Caki2 (cell line): ENCODE measurements at places on chromosomes 4 and X.

GRCh38 chr4:85005865-85006377 is 39.4 kb upstream of the WDFY3 start:
- DNase-seq, result peak; percentile 63

DNA sequence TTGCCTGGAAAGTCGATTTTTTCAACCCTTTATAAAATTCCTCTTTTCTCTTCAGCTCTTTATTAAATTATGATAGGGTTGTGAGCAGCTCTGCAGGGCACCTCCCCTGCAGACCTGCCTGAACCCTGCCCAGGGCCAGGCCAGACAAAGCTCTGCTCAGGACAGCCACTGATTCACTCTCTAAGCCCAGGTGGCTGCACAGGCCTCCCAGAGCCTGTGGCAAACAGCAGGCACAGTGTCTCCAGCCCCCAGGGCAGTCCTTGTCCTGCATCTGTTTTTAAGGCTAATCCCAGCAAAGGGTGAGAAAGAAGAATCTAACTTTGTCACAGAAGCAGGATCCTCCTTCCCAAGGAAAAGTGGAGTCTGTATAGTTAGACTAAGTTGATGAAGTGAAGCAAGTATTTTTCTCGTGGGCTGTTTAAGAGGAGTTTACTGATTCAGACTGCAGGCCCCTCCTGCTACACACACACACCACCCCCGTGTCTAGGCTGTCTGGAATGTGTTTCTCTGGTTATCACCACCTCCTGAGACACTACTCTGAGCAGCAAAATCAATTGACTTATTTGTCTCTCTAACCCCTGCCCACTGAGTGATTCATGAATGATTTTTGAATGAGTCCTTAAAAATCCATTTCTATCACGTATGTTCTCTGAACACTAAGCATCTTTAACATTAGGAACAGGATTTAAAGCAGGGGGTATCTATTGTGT is 101.7 kb downstream of the CHIC2 start:
- no peak for DNase-seq

DNA sequence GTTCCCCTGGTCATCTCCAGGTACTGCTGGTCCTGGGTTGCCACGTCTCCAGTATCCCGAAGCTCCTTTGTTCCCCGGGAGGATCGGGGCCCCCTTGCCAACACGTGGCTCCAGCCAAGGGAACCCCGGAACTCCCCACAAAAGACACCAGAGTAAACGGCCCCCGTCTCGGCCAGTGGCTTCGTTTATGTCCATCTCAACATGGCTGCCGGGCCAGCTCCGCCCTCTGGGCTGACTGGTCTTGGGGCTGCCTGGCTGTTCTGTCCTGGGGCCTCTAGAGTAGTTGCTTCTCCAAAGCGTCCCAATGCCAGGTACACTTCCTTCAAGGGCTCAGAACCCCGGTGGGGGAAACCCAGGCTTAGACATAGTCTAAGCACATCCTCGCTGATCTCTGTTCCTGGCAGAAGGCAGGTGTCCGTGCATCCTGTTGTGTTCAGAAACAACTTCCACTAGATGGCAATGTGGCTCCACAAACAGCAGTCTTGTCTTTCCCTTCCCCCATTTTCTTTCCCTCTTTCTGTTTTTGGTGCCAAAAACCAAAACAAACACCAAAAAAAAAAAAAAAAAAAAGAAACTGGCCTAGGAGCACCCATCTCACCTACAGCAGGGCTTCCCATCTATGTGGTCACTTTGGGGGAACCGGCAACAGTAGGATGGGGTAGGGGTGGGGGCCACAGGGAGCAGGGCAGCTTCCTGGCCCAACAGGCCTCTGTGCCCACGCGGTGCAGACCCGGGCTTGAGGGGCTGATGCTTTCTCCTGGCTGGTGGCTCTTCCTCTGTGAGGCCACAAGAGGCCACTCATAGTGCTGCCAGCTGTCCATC is 35.3 kb downstream of the NBDY start:
- DNase-seq, result peak; percentile 41

DNA sequence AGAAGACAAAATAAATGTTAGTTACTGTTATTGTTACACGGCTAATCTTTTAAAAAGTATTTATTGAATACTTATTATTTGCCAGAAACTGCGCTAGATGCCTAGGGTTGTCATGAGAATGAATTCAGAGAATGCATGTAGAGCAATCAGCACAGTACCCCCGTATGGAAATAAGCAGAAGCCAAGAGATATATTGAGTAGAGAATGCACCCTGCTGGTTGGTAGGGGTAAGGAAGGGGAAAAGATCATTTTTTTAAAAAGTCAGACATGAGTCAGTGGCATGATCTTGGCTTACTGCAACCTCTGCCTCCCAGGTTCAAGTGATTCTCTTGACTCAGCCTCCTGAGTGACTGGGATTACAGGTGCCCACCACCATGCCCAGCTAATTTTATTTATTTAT is 13.1 kb upstream of the DRP2 start:
- no peak for DNase-seq

- DNase-seq, result no peak
These were observed 46.5 kb downstream of the NEIL3 start for GRCh38 chr4:177356206-177356605.

- no peak for DNase-seq
These were observed 110.7 kb downstream of the WDFY3 start for GRCh38 chr4:84855774-84856173.

- peak; percentile 22 for DNase-seq
These were observed 91.5 kb upstream of the GALNT7 start for GRCh38 chr4:173076903-173077634.

- no peak for DNase-seq
These were observed 11.2 kb upstream of the TAB3 start for GRCh38 chrX:30900227-30900626.

GRCh38 chr4:113901994-113902787 is 77.3 kb downstream of the ARSJ start:
- DNase-seq, result peak; percentile 40

- no peak for DNase-seq
These were observed 12.8 kb upstream of the PPM1K start for GRCh38 chr4:88297212-88297516.

GRCh38 chr4:182653596-182653995 is 263.6 kb downstream of the DCTD start:
- DNase-seq, result no peak

GRCh38 chrX:125295337-125295736 is 24.3 kb upstream of the TEX13C start:
- DNase-seq, result peak; percentile 11

DNA sequence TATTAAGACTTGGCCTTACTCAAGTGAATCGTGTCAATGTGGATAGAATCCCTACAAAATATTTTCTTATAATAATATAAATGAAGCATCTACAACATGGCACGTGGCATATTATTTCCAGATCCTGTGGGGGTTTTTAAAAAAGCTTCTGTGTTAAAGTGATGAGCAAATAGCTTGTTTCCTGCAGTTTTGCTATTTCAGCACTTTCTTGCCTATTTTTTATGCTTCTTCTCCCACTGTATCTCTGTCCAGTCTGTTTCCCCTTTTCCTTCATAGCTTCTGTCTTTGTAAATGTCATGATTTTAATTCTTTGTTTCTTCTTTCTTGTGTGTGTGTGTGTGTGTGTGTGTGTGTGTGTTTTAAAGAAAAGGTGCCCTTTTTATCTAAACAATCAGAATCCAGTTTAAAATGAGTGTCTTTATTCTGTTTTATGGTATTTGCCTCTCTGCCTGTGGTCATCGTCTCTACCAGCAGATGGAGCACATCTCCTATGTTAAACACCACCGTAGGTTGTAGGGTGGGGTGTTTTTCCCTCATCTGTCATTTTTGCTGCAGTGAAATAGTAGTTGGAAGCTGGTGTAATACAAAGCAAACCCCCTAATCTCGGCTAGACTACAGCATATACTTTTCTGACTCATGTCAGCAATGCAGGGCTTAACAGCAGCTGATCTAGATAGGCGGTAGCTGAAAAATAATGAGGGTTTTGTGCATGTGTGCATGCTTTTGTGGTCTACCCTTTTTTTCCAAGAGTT is 33.1 kb downstream of the FTHL17 start:
- peak; percentile 10 for DNase-seq

DNA sequence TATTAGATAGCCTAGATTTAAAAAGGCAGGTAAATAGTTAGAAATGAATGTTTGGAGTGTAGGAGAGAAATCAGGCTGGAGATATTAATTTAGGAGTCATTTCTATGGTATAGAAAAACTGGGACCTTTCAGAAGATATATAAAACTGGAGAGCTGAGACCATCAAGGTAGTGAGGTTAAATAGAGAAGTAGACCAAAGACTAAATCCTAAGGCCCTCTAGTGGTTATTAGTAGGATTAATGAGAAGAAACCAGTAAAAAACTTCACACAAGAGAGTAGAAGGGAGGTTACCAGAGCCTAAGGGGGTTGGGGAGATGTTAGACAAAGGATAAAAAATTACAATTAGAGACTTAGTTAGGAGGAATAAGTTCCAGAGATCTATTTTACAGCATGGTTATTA is 351.0 kb upstream of the SPANXN1 start:
- peak; percentile 0 for DNase-seq

DNA sequence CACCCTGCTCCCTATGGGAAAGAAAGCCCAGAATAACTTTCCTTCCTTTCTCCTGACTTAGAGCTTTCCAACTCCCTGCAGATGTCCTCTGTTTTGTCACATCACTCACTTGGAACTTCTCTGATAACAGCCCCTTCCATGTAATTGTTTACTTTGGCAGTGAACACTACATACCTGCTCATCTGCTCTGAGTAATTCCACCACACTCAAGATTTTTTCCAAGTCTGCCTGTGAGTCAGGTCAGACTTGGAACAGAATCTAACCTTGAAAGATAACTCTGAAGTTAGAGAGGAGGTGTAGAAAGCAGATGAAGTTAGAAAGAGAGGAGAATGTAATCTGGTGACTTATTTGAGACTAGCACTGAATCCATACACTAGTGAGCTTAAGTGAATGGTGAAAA is 7.4 kb downstream of the MAGEB10 start:
- DNase-seq, result peak; percentile 67

DNA sequence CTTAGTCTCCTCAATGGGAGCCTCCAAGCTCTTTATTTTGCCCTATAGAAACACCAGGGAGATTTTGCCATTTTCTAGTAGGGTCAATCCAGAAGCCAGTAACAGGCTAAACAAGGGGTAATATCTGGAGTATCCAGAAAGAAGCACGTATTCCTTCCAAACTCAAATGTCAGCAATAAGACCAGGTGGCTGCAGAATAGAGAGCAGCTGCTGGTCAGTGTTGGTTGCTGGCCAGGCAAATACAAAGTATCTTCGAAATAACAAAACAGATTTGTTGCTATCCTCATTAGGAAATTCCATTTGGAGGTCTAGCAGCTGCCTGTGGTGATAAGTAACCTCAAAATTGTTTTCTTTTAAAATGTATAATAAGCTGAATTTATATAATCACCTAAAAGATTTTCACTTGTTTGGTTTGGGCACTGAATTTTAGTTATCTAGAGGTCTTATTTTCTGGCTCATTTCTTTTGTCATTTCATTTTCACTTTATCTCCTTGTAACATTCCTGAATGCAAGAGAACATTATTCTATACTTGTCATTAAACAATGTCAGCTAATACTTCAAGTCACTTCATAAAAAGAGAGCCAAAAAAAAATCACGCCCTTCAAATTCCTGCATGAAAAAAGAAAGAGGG is 320.6 kb downstream of the DTHD1 start:
- no peak for DNase-seq

DNA sequence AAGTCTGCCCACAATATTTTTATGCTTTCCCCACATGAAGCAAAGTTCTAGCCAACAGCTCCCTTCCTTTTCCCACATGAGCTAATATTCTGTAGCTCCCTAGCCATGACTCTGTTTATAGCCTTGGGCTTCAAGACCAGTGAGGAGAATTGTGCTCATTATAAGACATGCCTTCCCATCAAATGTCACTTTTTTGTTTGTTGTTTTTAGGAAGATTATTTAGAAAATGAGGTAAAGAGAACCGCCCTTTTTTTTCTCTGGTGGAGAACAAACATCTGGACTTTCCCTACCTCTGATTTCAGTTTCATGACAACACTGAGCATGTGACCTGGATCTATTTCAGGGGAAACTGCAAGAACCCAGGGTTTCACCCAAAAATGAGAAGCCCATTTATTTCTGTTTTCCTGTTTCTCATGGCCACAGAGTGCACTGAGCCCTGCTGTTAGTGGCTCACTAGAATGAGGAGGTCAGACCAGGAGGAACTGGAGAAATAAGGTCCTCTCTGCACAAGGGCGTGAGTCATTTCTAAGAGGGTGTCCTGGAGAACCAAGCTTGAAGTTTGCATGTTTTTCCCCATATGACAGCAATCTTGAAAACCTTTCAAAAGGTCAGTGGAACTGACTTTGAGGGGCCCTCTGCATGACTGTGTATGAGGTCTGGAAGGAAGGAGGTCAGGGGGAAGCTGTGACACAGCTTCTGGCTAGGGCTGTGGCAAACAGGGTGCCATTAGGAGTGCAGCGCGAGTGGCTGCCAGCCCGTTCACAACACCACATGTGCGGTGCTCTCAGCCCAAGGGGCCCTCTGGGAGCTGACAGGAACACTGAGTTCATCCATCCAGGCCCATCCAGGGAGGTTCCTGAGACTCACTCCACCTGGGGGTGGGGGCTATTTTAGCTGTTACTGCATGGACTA is 55.2 kb downstream of the CHST7 start:
- DNase-seq, result no peak

DNA sequence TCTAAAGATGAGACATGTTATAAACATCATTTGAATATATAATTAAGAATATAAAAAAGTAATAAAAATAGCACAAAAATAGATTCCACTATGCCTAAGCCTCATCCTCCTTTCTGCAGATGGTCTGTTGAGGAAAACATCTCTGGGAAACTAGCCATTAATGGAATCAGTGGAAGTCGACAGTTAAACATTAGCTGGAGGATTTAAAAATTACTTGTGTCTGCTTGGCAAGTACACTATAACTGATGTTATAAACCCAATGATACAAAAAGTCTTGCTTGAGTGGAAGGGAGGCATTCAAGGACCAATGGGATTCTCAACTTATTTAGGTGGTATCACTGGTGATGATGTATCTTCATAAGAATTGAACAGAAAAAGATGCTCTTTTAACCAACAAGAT is 1598.3 kb downstream of the PCDH18 start:
- DNase-seq, result no peak

DNA sequence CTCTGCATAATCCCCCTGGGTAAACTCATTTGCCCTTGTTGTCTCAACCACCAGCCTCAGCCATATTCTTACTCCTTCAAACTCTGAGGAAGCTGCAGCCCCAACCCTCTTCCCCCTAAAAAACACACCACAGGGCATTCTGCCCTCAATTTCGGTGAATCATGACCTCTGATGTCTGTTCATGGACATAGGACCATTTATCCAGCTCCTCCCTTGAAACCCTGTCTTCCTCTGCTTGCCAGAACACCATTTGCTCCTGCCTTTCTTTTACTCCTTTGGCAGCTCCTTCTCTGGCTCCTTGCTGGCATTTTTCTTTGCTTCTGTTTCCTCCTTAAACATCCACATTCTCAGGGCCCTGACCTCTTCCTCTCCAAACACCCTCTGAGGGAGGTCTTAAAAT is 87.1 kb downstream of the ITIH6 start:
- DNase-seq, result no peak
